Fibroblast of skin of right biceps (primary cell): ENCODE measurements at places on chromosomes 11 and 22.
A peak's percentile ranks its signal among the peaks of the same experiment; 100 is the strongest.

DNA sequence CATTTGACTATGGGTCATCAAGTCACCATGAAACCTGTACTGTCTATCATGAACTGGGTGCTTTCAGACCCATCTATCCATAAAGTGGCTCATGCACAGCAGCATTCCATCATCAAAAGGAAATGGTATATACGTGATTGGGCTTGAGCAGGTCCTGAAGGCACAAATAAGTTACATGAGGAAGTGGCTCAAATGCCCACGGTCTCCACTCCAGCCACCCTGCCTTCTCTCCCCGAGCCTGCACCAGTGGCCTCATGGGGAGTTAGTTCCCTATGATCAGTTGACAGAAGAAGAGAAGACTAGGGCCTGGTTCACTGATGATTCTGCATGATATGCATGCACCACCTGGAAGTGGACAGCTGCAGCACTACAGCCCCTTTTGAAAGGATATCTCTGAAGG, 312.5 kb downstream of the TENM4 start:
- DNase-seq, result no peak

DNA sequence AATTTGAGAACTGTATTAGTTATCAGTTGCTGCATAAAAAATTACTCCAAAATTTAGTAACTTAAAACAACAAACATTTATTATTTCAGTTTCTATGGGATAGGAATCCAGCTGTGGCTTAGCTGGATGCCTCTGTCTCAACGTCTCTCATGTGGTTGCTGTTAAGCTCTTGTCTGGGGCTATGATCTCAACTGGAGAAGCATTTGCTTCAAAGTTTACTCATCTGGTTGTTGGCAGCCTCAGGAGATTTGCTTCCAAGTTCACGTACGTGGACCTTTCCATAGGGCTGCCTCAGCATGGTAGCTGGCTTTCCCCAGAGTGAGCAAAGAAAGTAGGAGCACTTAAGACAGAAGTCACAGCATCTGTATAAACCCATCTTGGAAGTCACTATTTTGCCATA, 144.9 kb upstream of the SESN3 start:
- DNase-seq, result peak; percentile 94

DNA sequence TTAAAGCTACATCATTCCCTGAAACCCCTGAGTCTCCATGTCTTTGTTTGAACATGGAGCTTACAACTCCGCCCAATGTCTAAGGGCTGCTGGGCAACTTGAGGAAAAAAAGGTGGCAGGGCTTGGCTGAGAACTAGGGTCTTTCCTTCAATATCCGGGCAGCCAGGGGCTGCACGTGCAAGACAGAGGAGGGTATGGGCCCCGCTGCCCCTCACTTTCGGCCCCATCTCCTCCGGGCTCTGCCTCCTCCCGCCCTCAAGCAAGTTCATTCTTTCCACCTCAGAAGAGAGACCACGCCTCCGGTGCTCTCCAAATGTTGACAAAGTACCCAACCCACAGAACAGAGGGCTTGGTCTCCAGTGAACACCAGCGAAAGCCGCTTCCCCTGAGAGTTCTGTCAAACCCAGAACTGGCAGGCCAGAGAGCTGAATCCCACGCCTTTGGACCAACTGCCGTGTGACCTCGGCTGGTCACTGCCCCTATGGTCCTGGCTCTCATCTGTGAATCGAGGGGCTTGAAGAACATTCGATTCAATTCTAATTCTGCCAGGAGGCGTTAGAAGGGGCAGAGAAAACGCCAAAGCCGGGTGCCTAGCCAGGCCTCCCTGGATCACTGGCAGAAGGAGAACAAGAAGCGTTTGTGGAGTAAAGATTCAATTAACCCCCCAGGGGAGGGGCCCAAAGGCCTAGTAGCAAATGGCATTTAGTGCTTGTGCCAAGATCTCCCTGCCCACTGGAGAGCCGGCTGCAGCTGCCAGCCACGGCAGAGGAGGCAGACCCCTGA, 7.3 kb downstream of the PDGFB start:
- no peak for DNase-seq

DNA sequence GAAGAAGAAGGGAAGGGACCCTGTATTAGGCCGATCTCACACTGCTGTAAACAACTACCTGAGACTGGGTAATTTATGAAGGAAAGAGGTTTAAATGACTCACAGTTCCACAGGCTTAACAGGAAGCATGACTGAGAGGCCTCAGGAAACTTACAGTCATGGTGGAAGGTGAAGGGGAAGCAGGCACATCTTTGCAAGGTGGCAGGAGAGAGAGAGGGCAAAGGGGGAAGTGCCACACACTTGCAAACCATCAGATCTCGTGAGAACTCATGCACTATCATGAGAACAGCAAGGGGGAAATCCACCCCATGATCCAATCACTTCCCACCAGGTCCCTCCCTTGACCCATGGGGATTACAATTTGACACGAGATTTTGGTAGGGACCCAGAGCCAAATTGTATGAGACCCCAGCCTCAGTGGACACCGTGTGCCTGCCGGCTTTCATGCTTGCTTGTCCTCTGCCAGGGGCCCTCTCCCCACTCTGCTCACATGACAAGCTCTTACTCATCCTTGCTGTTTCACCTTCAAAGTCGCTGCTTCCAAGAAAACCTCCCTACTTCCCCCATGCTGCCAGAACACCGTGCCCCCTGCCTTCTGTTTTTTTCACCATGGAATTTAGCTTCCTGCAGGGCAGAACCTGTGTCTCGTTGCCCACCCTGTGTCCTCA, 23.3 kb upstream of the PPFIA1 start:
- no peak for DNase-seq

- no peak for DNase-seq
Measured at GRCh38 chr11:6927030-6927617, 898 bp downstream of the ZNF215 start.

GRCh38 chr22:21102659-21103267, 57.0 kb downstream of the LRRC74B start:
- DNase-seq, result peak; percentile 51
